ENCODE measurements at places on chromosomes 16 and 17. TPM values are rescaled to one million over a fixed set of nuclear protein-coding genes. Genes with fewer than 3 reads are reported as not detected.

GRCh38 chr17:40168262-40168832 lies 8.9 kb upstream of the RAPGEFL1 start:
- DNase-seq = no peak

DNA sequence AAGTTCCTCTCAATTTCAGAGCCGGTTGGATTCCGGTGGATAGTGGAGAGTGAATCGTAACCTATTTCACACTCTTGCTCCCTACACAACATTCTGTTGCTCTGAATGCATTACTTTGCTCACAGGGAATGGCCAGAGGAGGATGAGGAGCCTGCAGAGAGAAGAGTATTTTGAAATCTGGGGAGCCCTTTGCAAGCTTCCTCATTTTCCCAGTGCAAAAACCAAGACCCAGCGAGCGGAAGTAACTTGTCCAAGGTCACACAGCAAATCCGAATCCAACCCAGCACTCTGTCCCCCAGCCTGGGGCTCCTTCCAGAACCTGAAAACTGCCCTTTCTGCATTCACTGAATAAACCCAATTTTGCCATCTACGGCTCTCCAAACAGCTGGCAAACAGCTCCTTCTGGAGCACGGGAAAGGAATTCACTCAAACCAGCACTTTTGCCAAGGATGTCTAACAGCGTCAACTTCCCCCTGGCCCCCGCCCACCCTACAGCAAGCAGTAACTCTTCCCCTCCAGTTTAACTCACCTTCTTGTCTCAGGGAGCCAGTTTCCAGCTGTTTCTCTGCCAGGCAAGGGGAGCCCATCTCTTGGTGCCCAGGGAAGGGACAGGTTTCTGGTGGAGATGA lies 557 bp downstream of the KCNG4 start:
- DNase-seq = no peak

DNA sequence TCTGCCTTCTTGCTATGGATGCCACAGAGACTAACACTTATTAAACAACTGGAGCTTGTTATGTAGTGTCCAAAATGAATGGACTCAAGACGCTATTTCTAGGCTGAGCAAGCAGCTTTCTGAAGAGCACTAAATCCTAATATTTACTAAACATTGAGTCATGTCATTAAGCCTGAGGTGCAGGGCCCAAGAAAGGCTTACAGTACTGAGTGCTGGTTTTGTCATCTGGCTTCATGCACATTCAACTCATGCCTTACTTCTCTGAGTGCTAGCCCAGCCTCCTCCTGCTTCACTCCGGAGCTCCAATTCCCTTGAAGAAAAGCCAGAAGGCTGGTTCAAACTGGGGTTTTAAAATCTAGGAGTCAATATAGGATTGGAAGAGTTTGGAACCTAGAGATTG lies 363.3 kb upstream of the CDH5 start:
- no peak for DNase-seq

The SYNGR3 gene
- total RNA-seq = 1.6 TPM

The PYDC1 gene
- total RNA-seq = not detected

GRCh38 chr17:34699181-34699580 lies 119.8 kb downstream of the TMEM132E start:
- no peak for DNase-seq

The SLC38A8 gene
- not detected for total RNA-seq

The ETV4 gene
- total RNA-seq = 0.89 TPM

DNA sequence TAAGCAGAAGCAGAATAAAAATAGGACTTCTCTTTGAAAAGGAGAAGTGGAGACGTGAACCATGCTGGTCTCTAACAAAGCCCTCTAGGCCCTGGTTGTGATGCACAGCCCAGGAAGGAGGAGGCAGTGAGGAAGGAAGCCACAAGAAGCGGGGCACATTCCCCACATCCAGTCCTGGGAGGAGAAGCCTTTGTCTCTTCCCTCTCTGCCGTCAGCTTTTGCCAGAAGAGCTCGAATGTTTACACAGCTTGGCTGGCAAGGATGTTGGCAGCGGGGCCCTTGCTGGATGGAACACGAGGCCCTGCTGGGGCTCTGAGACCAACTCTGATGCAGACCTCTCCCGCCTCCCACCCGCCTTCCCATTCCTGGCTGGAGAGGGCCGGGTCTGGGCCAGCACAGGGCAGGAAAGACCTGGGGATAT lies 91.3 kb downstream of the MAF start:
- DNase-seq = peak; percentile 52

GRCh38 chr17:37413875-37414519 lies 7.3 kb downstream of the TADA2A start:
- DNase-seq = no peak

DNA sequence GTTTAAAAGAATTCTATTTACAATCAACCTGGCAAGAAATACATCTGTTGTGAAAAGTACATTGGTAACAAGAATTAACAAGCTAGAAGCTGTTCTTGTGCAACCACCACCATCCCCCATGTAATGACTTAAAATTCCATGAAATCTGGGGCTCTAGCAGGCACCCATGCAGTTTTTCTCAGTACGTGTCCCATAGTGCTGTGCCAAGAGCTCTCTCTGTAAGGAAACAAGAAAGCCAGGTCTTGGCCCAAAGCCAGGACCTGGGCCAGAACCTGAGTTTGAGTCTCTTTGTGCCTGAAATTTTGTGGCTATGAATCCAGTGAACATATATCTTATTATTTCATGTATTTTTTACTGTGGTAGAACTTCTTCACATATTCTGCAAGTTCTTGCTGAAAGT lies 46.6 kb downstream of the NUP93 start:
- DNase-seq = no peak

DNA sequence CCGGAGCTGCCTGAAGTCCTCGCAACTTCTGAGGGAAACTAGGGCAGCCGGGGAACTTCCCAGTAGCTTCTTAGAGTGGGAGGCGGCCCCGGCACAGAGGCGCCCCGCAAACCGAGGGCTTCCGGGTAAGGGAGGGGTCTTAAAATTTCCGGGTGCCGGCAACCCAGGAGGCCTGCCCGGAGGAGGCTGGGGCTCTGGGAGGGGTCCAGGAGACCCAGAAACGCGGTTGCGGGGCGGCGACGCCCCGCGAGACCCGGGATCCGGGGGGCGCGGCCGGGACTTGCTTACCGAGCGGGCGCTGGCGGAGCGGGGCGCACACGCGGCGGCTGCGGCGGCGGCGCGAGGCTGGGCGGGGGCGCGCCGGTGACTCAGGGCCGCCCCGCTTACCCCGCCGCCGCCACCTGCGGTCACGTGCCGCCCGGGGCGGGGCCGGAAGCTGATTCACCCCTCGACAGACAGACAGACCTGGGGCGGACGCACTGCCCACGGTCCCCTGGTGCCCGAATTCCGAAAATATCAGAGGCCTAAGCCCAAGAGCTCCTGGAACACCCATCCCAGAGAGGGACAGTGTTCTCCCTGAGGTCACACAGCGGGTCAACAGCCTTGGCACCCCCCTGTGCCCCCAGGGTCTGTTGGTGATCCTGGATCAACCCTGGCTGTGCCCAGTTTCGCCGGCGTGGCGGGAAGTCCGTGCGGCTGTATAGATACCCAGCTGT lies at the start of gene FAM83G:
Gene FAM83G, minus strand, starts transcription at position 344 of the 716 bp plus-strand sequence. CDS start 723 bp downstream, outside the sequence.
- DNase-seq = peak; percentile 90

- no peak for DNase-seq
These were observed 1245.8 kb downstream of the CDH11 start for GRCh38 chr16:63876103-63876502.

The STH gene
- total RNA-seq = not detected

The PPM1E gene
- total RNA-seq = 0.03 TPM

DNA sequence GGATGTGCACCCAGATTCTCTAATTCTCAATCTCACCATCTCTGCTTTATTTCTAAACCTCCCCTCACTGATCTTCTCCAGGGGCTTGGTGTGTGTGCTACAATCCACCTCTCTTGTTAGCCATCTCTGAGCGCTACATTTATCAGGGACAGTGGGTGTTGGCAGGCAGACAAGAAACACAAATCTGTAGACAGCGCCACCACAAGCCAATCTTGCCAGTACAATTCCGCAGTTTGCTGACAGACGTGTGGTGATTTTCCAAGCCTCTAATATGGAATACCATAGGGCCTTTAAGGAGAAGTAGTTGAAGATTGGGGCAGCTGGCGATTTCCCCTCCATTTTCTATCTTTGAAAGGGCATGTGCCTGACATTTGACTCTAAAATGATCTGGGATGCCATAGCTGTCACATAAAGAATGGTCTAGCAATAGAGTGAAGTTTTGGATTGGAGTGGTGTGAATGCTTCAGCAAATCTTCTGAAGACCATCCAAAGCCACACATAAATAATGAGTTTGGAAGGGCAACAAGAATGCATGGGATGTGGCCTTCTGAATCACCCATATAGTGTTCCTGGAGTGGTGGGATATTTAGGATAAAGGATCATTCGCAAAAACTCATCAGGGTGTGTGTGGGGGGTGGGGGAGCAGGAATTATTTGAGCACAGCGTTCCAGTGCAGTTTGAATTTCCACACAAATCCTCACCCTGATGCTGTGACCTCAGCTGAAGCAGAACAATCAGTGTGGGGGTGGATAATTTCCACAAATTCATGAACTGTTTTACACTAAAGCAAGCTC lies 12.0 kb upstream of the ANKFN1 start:
- DNase-seq = no peak

DNA sequence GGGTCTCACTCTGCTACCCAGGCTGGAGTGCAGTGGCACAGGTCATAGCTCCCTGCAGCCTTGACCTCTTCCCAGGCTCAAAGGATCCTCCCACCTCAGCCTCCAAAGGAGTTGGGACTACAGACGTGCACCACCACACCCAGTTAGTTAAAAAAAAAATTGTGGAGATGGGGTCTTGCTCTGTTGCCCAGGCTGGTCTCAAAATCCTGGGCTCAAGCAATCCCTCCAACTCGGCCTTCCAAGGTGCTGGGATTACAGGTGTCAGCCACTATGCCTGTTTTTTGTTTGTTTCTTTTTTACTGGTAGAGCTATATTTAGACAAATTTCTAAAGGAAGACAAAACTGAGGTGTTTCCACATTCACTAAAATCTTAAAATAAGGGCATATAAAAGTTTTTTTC lies 1.7 kb downstream of the CMTR2 start:
- no peak for DNase-seq

The CCL8 gene
- 4.2 TPM for total RNA-seq

The KRT9 gene
- not detected for total RNA-seq

The CWC25 gene
- total RNA-seq = 21.0 TPM

DNA sequence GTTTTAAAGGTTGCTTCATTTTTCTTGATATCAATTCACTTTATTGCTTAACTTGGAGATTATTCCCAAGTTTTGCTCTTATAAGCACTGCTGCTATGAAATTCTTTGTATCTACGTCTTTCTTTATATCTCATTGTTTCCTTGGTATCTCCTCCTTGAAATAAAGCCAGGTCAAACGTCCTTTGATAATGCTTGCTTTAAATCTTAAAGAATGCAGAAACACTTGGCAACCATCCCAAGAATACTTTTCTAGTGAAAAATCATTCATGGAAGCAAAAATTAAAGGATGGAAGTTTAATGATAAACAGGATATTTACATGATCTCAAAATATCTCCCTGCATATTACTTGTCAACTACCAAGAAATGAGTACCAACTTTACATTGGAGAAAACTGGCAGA lies 175.2 kb downstream of the CPPED1 start:
- no peak for DNase-seq

DNA sequence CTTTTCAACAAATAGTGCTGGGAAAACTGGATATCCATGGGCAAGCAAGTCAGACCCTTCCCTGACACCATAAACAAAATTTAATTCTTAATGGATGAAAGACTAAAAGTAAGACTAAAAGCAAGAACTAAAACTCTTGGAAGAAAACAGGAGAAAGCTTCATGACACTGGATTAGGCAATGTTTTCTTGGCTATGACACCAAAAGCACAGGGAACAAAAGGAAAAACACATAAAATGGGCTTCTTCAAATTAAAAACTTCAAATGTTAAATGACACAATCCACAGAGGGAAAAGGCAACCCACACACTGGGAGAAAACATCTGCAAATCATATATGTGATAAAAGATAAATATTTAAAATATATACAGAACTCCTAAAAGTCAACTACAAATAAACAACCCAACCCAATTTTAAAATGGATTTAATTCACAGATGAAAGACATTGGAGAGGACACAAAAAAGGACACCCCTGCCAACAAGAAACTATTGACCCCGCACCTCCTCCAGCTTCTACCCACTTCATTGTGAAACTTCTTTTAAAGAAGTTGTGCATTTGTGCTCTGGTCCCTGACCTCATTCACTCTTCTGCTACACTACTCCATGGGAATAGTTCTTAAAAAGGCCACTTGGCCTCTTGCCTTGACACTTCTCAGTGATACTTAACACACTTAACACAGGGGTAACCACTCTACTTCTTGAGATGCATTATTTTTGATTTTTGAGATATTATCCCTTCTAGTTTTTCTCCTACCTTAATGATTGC lies 80.3 kb downstream of the TRIM37 start:
- DNase-seq = no peak

GRCh38 chr17:6497496-6498221 lies 53.4 kb downstream of the PIMREG start:
- DNase-seq = peak; percentile 13

The NPB gene
- total RNA-seq = 0.11 TPM

The KRTAP4-9 gene
- not detected for total RNA-seq

GRCh38 chr16:83031524-83031923 lies 404.8 kb downstream of the CDH13 start:
- DNase-seq = no peak

DNA sequence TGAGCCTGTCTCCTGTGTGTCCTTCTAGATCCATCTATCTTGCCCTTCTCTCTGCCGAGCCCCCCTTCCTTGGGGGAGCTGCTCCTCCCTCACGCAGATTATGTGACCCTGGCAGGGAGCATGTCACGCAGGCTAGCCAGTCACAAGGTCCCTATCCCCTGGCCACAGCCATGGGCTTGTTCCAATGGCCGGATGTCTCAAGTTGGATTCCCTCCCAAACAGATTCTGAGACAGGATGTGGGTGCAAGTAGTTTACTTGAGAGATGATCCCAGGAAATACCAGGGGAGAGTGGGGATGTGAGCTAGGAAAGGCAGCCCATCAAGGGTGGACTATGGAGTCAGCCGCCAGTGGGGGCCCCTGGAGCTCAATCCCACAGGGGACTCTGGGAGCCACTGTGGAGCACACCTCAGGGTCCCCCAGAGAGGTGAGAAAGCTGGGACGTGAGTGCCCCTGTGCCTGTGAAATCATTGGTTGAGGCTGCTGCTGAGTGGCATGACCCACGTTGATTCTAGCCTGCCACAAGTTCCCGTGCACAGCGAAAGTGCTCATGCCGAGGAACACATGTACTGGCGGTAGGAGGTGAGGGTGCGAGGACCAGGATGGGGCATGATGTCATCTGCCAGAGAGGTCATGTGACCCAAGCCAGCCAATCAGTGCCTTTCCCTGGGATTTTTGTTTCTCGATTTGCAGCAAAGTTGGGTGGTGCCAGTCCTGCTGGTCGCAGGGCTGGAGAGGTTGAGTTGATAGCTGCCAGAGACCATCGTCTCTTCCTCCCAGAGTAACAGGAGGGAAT lies 6.4 kb upstream of the CRISPLD2 start:
- DNase-seq = no peak

The CA10 gene
- not detected for total RNA-seq

The TMIGD1 gene
- 255 TPM for total RNA-seq

- no peak for DNase-seq
These were observed 128.9 kb upstream of the RCVRN start for GRCh38 chr17:10033959-10034358.

GRCh38 chr17:67365738-67366192 lies 612 bp downstream of the PSMD12 start:
- DNase-seq = no peak

The JPH3 gene
- 0.39 TPM for total RNA-seq

Measured in left colon (tissue), 2 donors.